Stimulated activated CD8-positive, alpha-beta memory T cell treated with anti-CD3 and anti-CD28 coated beads, Interleukin-4, amount 100 ng/mL, for 24 hours (primary cell): ENCODE measurements at places on chromosomes 11 and 22.

DNA sequence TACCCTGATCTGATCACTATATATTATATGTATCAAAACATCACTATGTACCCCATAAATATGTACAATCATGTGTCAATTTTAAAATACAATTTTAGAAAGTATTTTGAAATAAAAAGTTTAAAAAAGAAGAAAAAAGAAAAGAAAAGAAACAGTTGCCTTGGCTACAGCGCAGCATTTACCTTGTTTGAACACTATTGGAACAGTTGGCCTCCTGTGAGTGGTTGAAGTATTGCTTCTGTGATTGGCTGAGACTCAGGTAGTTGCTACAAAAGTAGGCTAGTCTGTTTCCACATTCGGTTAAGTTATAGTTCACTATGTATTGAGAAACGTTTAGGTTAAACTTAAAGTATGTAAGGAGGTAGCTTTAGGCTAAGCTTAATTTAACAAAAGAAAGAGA, 7.9 kb upstream of the DTX4 start:
- DNase-seq: no peak

- no peak for DNase-seq
Measured at GRCh38 chr11:45024846-45025588, 74.3 kb upstream of the TP53I11 start.

DNA sequence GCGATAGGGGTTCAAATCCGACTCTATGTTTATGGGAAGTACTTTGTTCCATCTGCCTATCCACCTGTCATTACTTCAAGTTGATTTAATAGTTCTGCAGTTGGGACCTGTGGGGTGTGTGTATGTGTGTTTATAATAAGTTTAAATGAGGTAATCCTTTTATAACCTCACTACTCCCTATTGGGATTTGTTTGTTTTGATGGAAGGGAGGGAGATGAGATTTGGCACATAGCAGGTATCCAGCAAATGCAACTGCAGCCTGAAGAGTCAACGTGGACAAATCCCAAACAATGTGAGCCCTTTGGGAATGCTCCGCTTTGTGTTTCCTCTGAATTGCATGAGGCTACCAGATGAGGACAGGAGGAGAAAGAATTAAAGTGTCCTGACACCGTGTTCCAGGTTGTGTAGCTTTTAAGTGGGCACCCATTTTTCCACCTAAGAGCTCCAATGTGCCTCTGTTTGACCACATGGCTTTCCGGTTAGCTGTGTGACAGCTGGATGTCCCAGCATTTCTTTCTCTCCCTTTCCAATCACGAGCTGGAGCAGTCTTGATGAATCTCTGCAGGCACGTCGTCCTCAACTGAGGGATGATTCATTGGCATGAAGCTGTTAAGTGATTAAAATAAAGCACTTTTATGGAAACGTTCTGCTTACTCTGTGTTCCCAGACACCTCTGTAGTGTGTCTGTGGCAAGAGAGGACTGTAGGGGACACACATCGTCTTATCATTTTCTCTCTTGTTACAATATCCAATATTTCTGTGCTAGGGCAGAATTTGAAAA, 610.7 kb downstream of the NTM start:
- DNase-seq: no peak

- no peak for DNase-seq
Measured at GRCh38 chr11:121576531-121576930, 123.8 kb upstream of the SORL1-AS1 start.

- no peak for DNase-seq
Measured at GRCh38 chr11:3970108-3970507, 114.6 kb downstream of the STIM1 start.

DNA sequence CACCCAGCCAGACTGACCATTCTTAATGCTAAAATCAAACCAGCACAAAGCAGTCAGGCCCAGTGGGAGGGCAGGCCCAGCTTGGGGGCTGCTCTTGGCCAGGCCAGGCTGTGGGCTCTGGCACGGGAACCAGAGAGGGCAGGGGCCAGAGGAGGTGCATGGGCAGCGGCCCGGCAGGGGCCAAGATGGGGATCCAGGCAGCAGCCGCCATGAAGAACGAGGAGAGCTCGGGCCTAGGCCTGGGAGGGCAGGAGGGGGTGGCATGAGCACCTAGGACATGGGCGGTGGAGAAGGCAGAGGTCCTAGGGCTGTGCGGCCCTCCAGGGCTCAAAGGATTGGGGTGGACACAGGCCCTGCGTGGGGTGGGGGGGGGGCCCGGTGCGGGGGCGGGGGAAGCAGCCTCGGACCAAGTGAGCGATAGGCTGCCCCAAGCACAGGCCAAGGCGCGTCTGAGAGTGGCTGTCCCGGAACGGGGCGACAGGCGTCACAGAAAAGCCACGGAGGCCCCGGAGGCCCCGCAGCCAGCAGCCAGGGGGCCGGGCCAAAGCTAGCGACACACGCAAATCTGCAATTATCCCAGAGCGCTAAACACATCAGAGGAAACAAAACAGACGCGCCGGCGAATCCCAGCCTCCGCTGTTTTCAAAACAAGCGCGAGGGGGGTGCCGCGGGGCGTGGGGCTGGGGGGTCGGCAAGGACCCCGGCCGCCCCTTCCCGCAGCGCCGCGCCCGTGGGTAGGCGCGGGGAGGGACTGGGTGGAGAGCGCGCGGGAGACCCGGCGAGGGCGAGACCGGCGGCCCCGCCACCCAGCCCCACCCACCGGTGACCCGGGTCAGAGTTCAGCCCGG, 8.3 kb downstream of the PLXNB2 start:
- no peak for DNase-seq

DNA sequence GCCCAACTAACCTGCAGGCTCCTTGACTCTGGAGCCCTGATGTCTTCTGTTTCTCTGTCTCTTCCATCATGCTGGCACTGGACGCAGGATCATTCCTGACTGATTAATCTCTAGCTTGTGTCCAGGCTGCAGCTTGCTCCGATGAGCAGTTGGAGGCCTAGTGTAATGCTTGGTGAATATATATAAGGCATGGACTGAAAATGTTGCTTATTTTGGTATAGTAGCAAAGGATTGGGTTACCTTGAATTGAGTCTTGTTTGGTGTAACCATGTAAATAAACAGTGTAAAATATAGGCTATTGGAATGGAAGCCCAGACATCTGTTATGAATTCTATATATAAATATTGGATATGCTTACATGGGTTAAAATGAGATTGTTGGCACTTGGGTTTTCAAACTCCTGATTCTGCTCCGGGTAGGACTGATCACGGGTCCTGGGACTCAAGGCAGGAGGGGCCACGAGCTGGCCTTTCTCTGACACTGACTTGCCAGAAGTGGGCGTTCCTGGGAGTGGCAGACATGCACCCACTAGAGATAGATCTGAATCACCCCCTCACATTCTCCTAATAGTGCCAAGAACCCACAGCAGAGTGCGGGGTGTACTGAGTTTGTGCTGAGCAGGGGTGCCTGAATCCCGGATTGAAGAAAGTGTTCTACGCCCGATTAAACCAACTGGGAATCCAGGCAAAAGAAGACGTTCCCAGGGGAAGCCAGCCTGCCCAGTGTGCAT, 25.8 kb downstream of the LRP5 start:
- no peak for DNase-seq

DNA sequence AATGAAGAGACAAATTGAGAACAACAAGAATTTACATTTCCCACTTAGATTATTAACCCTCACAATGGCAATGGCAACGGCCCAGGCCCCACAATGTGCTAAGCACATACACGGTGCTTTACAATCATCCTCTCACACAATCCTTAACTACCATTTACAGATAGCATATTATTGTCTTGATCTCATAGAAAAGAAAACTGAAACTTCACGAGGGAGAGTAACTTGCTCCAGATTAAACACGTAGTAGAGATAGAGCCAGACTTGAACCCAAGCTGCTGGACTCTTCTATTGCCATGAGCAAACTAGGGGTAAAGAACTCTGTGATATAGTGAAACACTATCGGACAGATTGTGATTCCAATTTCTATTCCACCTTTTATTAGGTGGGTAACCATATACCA, 665.1 kb downstream of the DLG2 start:
- no peak for DNase-seq

DNA sequence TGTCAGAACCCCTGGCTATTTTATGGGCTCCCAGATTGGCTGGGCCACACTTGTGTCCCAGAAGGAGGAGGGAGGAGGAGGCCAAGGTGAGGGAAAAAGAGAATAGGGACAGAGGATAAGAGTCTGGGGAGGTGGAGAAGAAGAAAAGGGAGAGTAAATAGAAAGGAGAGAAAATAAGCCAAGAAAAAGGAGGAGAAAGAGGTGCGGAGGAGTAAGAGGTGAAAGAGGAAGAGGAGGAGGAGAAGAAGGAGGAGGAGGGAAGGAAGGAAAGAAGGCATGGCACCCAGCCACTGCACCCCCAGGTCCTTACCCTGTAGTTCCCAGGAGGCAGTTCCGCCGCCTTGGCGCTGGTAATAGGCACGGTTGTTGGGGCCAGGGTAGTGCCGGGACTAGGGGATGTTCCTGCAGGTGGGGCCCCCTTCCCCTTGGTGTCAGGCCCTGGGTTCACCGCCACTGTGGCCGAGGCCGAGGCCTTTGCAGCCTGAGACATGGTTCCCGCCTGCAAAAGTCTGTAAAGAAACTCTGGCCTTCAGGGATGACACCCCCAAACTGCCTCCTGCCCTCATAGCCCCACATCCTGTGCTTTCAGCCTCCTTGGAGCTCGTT, 1.9 kb downstream of the CRYBB1 start:
- no peak for DNase-seq

GRCh38 chr22:38842512-38843200, 1.2 kb downstream of the NPTXR start:
- DNase-seq: no peak

DNA sequence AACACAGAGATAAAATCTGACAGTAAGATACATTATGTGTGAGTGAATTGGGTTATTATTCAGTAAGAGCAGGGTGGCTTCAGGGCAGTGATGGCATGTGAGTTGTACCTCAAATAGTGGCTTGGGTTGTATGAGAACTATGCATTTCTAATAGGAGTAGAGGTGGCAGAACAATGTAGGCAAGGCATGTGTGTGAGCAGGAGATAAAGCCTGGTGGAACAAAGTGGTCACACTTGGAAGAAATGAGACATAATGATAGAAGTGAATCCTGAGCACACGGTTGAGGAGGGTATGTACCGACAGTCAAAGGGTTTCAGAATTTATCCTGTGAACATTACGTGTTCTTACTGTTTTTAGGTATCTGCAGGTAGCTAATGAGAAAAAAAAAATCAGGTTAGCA, 159.3 kb downstream of the CASP12 start:
- DNase-seq: no peak

GRCh38 chr11:129895126-129896041, at the start of gene NFRKB:
Gene NFRKB (minus strand): TSS chr11:129895578. CDS start chr11:129892849, 2,729 bp downstream.
- peak; percentile 85 for DNase-seq

DNA sequence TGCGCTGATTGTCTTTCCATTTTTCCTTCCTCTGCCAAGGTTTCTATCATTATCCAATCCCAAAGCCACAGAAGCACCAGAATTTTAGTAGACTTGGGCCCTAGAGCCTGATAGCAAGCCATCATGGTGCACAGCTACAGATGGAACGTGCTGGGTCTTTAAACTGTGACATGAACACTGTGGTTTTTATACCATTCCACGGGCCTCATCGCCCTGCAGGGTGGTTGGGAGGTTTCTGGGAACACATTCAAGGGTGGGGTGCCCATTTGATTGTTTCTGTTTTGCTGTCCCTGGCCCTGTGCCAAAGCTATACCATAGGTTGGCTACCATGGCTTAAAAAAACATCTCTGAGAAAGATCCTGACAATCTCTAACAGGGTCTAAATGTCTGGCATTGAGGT, 151.9 kb downstream of the CACNA1I start:
- no peak for DNase-seq

- no peak for DNase-seq
Measured at GRCh38 chr11:80155412-80156017, 714.7 kb upstream of the TENM4 start.

DNA sequence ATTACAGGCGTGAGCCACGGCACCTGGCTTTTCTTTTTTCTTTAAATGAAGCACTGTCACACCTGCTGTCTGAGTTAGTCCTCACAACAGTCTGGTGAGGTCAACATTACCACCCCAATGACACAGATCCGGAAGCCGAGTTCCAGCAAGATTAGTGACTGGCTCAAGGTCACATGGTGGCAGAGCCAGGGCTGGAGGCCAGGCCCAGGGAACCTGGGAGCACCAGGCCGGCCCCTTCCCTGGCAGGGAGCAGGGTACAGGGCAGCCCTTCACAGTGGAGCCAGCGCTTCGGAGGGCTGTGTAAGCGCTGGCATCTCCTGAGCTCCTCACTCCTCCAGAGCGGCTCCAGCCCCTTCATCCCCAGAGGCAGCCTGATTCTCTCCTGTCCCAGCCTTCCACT, 118.7 kb downstream of the ST3GAL4 start:
- DNase-seq: no peak

DNA sequence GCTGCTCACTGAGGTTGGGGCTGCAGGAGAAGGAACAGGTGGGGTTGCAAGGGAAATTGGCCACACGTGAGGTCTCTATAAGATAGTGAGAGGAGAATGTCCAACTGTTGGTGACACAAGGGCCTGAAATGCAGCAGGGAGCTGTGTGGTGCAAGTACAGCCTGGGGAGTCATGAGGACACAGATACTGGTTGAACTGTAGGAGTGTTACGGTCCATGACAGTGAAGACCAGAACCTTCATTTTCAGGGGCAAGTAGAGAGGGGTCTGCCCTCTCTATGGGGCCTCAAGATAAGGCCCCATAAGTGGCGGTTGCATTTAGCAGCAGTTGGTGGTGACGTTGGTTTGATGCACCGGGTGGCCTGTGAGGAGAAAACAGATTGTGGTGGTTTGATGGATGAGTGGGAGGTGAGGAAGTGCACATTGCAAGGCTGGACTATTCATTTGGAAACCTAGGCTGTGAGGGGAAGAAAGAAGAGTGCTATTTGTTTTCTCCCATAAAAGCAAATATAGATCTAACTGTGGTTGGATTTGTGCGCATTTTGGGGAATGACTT, 39.4 kb downstream of the MICAL2 start:
- DNase-seq: no peak

DNA sequence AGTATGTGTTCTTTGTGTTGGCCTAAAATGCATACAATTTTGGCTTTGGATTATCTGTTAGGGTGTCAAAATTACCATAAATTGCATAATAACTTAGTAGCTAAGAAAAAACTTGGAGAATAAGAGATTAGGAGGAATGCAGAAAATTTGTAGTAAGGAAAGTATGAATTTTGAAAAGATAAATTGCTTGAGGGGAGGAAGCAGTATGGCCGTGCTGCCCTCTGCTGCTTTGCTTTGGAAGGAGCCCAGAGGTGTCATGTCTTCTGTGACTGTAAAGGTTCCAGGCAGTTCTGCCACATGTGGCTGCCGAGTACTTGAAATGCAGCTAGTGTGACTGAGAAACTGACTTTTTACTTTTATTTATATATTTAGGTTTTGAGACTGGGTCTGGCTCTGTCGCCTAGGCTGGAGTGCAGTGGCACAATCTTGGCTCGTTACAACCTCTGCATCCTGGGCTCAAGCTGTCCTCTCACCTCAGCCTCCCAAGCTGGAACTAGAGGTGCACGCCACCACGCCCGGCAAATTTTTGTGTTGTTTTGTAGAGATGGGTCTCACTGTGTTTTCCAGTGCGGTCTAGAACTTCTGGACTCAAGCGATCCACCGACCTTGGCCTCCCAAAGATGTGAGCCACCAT, 1.8 kb downstream of the ADSL start:
- DNase-seq: no peak
